ENCODE measurements at places on chromosomes 5 and 9. TPM values are rescaled to one million over a fixed set of nuclear protein-coding genes. Genes with fewer than 3 reads are reported as not detected.

Gene BTNL8
- total RNA-seq, result not detected

Gene MRPL50
- 7.8 TPM for total RNA-seq

Gene STC2
- total RNA-seq, result 514 TPM

Gene C9
- total RNA-seq, result not detected

Gene CDK7
- total RNA-seq, result 37.2 TPM

Gene F2RL2
- total RNA-seq, result 2.9 TPM

Gene PAX5
- not detected for total RNA-seq

Gene SOWAHA
- not detected for total RNA-seq

Gene SPINK4
- not detected for total RNA-seq

Gene SLC6A19
- not detected for total RNA-seq

Gene IL4
- total RNA-seq, result not detected

Gene MGAT1
- 173 TPM for total RNA-seq

Gene SPATA31C1
- not detected for total RNA-seq

Gene PCDHGB3
- total RNA-seq, result 2.4 TPM

Gene FOXD4
- not detected for total RNA-seq

Gene ENHO
- not detected for total RNA-seq

Gene INSL4
- not detected for total RNA-seq

Gene HEXB
- total RNA-seq, result 173 TPM

Gene PTGR1
- 90.4 TPM for total RNA-seq

Gene LCN1
- not detected for total RNA-seq

Gene FIBCD1
- 0.65 TPM for total RNA-seq

Gene C9orf50
- total RNA-seq, result not detected

Gene CFAP157
- total RNA-seq, result not detected

Gene AK8
- 1.4 TPM for total RNA-seq

Gene WWC1
- total RNA-seq, result 7.8 TPM

Gene QRFP
- not detected for total RNA-seq

Gene LAMC3
- not detected for total RNA-seq

Gene TMEM215
- not detected for total RNA-seq

Gene DMRT3
- not detected for total RNA-seq
